Stimulated activated CD4-positive, alpha-beta T cell treated with anti-CD3 and anti-CD28 coated beads, Interleukin-1b, Interleukin-23, amount 100 ng/mL, for 24 hours (primary cell): ENCODE measurements at places on chromosomes 4 and X.

DNA sequence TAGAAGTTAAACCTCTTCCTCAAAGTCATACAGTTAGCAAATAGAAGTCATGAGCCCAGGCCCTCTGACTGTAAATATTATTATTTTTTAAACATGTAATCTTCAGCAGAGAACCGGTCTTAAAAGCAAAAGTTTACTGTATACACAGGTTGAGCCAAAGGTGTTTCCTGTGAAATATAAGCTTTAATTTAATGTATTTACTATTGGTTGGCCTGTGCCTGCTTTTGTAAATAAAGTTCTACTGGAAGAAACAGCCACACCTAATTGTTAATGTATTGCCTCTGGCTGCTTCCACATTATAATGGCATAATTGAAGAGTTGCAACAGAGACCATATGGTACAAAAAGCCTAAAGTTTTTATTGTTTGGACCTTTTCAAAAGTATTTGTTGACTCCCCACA lies 61.0 kb upstream of the PRDM8 start:
- no peak for DNase-seq

DNA sequence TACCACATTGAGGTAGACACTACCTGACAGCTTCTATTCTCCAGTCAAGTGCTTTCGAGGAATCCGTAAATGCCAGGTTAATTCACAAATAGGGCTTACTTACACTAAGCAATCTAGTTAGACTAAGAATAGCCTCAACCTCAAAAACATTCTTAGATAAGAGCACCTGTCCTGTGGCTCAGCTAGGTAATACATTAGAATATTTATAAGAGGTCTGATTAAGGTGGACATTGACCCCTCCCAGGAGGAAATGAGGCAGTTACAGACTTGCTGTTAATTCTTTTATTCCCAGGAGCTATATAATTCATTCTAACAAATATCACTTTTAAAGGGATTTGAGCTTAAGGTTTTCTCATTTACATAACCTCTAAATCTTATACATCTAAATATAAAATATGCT lies 758.1 kb downstream of the GRID2 start:
- DNase-seq, result no peak

DNA sequence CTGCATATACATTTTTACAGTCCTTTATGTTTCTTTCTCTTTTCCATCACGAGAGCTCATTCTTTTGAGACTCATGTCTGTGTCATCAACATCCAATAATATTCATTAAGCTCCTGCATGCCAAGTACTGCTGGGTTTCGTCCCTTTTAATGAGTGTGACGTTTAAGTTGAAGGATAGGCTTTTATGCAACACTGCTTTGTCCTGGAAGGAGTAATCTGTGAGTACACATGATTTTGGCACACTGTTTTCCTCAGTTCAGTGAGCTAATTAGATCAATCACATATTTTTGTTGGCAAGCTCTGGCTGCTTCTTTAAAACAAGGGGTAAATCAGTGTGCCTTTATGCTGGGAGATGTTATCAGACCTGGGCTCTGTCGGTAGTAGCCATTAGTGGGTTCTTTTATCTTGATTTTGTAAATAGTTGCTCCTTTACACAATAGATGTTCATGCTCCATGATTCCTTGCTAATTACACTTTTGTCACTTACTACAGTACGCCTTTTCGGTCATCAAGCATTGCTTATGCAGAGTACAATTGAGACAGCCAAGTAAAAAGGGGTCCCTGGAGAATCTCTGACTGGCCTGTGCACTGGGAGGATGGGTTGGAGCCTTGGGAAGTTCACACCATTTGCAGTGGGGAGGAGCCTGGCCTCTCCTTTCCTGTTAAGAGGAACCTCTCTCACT lies 132.6 kb downstream of the FHIP1A start:
- no peak for DNase-seq

GRCh38 chr4:39732728-39733127 lies 34.8 kb downstream of the UBE2K start:
- DNase-seq, result no peak

GRCh38 chrX:2654436-2655340 lies 36.4 kb upstream of the CD99 start:
- DNase-seq, result no peak

GRCh38 chr4:70473679-70474078 lies 1.7 kb downstream of the MUC7 start:
- DNase-seq, result no peak

- DNase-seq, result no peak
Observed at GRCh38 chrX:151239751-151240150, 63.4 kb downstream of the GPR50 start.

DNA sequence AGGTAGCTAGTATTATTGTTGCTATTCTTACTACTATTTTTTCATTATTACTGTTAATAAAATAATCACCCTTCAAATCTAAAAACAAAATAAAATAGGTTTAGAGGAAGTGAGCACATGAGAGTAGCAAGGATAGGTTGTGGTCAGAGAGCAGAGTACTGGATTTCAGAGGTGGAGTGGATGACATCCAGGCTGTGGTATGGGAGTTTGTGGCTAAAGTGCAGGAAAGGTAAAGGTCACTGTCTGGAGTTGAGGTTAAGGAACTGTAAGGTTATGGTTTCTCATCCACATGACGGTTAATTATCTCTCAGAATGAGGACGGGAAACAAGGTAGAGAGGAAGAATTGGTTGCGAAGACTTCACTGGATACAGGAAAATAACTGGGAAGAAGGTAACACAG lies 27.7 kb downstream of the STEEP1 start:
- DNase-seq, result no peak

DNA sequence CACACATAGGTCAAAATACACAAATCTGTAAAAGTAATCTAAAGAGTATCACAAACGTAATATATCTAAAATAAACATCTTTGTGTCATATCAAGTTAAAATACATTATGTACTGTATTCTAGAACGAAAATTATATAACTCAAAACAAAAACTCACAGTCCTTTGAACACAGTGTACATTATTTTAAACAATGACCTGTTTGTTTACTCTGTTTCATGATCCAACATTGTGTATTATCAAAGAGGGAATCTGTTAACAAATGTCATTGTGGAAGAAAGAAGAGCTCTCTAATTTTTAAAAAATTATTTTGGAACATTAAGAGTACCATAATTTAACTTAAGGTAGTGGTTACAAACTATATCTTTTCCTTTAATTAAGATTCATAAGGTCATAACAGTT lies 144.1 kb downstream of the FRYL start:
- DNase-seq, result no peak

DNA sequence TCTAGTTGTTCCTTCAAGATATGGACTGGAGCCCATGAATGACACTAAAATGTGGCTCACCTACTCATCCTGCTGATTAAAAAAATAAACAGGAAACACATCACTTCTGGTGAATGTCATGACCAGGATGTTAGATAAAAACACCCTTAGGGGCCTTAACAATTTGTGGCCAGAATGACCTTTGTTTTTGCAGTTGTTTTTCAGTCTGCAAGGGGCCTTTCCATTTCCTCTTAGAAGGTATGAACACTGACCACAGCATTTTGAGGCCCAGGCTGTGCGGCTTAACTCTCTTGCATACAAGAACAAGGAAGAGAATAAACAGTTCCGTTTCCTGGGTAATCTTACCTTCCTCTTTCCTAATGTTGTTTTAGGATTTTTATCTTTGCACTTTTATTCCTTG lies 113.2 kb downstream of the IL1RAPL2 start:
- DNase-seq, result no peak

GRCh38 chr4:82331814-82332213 lies 42.0 kb downstream of the HNRNPD start:
- DNase-seq, result no peak

DNA sequence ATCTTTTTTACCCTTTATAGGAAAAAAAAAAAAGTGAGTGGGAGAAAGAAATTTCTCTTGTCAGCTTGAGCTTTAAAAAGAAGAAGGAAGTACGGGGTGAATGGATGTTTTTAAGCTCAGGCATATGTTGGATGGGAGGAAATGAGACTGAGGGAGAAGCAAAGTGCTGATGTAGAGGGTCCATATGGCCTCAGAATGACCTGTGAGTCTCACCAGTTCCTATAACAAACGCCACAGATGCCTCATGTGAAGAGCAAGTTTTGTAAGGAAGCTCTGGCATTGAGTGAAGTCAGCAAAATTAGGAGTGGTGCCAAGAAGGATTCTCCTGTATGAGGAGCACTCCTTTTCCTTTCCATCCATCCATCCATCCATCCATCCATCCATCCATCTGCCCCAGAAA lies 214.6 kb downstream of the PTTG2 start:
- DNase-seq, result no peak

DNA sequence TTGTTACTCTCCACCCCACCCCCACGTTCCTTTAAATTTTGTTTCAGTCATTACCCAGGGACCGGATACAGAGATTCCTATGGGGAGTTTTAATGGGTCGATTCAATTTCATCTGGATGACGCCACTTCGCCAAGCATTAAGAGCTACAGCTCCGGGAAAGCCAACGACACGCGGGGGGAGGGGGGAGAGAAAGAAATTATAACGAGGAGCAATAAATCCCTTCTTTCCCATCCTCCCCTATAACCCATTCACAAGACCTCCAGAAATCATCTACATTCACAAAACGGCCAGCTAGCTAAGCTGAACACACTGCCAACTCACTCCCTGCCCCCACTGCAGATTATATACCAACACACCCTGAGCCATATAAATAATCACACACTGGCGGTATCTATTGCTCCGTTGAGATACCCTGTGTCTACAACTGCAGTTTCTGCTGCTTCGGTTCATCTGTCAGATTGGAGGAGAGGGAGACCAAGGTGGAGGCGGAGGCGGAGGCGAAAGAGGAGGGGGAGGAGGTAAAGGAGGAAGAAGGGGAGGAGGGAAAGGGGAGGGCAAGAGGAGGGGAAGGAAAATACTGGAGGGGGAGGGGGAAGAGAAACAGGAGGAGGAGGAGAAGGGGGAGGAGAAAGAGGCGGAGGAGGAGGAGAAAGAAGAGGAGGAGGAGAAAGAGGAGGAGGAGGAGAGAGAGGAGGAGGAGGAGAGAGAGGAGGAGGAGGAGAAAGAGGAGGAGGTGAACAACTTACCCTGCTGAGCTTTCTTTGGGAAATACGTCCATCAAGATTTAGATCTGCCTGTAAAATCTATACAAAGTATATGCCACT lies 113.9 kb upstream of the VAMP7 start:
- no peak for DNase-seq

DNA sequence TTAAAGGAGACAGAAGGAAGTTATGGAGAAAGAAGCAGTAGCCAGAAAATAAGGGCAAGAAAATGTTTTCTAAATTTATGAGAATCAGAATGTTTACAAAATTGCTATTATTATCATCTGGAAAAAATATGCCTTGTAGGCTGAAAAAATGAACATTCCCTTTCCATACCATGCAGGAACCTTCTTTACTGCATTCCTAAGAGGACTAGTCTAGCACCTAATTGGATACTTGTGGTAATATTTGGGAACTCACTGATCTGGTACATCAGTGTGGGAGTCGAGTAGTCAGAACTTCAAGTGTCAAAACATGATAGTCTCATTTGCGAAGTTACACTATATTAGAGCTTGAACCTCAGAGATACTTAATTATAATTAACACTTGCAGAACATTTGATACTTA lies 51.9 kb downstream of the TET2 start:
- DNase-seq, result no peak

DNA sequence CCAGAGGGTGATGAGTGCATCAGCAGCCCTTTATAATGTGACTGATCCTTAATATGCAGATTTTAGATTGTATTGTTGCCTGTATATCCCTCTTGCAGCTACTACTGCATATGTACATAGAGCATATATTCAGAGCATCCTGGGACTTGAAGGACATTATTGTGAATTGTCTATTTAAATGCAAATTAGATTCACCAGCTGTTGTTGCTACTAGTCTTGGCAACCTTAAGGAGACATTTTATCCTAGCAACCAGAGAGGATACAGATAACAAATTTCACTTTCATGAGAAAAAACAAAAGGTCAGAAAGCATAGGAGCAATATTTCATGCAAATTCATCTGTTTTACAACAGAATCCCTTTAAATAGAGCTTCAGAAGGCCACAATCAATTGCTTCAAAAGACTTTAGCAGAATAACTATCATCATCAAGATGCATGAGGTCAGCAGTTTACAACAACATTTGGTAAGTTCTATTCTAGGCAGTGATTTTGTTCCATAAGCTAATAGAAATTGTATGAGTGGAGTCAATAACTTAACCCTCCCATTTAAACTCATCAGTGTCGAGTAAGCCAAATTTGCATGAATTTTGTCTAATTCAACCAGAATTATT lies 148.6 kb downstream of the GC start:
- no peak for DNase-seq

DNA sequence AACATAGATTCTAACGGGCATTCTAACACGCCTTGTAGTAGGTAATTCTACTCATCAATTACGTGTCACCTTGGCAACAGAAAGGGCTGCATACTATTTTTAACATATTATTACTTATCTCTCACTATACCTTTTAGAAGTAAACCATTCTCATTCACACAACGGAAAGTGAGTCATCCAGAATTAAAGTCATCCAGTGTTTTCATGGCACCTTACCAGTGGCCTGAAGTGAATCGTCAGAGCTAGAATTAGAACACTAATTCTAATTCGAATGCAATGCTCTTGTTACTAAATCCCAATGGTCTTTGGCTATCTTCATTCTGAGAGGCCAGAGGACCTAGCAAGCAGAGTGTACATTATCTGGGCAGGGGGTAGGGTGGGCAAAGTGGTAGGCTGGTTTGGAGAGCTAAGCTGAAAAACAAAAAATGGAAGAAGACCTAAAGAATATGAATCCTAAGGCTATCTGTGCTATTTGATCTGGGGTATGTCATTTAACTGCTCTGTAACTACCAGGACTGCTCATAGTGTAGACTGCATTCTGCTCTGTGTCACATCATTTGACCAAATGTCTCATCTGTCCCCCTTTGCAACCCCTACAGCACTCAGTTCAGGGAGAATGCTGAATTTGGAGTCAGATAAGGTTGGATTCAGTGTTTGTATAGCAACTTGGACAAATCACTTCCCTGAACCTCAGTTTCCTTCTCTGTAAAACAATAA lies 96.5 kb downstream of the HDAC8 start:
- no peak for DNase-seq

- no peak for DNase-seq
Observed at GRCh38 chrX:54085666-54086065, 41.4 kb upstream of the PHF8 start.

- no peak for DNase-seq
Observed at GRCh38 chrX:41604766-41605543, 83.8 kb upstream of the GPR34 start.

- no peak for DNase-seq
Observed at GRCh38 chrX:132858018-132858417, 100.4 kb downstream of the HS6ST2 start.

- no peak for DNase-seq
Observed at GRCh38 chr4:165738571-165738970, 134.5 kb upstream of the TLL1 start.

GRCh38 chrX:103066606-103067005 lies 2.6 kb upstream of the BEX1 start:
- DNase-seq, result no peak

DNA sequence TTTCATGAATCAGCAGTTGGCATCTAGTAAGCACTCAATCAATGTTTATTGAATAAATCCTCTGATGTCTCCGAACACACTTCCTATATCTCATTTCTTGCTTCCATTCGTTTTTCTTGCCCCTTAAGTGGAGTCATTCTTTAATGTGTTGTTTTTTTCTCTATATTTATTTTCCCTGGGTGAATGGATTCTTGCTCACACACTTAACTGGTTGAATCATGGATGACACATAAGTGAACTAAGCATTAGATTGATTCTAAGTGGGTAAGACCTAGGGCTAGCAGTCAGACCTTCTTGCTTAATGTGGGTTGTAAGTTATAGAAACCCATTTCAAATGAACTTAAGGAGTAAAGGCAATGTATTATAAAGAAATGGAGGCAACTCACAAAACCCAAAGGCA lies 111.1 kb downstream of the RTL3 start:
- DNase-seq, result no peak
